ENCODE measurements at places on chromosomes 5 and 9.

GRCh38 chr5:73917433-73917832 lies 291.4 kb downstream of the ARHGEF28 start:
- DNase-seq, result no peak

DNA sequence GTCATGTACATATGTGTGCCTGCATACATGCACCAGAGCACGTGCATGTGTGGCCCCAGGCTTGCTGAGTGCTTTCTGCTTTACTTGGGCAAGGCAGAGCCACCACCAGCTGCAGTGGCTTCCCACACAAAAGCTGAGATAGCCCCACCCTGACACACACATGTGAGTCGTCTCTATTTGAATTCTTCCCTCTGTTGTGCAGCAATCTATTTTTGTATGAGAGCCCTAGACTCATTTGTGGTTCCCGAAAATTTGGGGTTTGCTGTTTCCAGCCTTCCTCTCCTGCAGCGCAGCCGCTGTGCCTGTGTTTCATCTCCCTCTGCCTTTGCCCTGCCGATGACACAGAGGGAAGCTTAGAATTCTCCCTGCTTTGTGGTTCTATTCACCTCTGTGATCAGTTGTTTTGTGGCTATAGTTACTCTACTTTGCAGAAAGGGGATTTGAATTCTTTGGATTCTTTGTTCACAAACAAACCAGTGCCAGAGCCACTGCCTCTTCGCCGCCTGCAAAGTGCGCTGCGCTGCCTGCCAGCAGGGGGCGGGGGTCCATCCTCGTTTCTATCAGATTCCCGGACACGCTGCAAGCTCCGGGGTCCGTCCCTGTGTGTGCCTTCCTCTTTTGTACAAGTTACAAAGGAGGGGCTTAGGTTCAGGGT lies 95.8 kb upstream of the DAP start:
- DNase-seq, result peak; percentile 66

DNA sequence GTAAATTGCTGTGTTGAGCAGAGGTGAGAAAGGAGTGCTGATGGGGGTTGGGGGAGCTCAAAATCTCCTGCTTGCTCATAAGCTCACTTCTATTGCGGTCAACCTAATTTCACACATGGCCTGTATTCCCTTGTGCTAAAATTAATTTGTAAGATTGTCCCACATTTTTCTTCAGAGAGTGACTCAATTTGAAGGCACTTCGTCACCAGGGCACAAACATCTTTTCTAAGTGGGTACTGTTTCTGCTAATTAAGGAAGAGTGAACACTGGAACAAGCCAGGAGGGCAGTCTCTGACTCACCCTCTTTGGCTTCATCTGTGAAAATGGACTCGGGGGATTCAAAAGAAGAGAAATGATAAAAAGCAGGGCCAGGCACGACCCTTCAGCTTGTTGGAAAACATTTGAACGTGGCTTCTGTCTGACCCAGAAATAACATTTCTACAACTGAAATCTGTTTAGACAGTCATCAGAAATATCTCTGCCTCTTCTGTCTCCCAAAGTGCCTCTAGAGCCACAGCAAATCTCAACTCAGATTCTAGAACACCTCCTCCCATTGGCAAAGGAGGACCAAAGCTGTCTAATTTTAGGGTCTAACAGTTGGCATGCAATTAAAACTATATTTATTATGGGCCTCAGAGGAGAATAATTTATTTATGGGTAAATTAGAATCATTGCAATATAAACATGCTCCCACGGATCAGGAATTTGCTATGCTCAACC lies 49.8 kb downstream of the FEM1C start:
- no peak for DNase-seq

- DNase-seq, result no peak
Measured at GRCh38 chr9:128493424-128493823, 11.1 kb upstream of the GLE1 start.

DNA sequence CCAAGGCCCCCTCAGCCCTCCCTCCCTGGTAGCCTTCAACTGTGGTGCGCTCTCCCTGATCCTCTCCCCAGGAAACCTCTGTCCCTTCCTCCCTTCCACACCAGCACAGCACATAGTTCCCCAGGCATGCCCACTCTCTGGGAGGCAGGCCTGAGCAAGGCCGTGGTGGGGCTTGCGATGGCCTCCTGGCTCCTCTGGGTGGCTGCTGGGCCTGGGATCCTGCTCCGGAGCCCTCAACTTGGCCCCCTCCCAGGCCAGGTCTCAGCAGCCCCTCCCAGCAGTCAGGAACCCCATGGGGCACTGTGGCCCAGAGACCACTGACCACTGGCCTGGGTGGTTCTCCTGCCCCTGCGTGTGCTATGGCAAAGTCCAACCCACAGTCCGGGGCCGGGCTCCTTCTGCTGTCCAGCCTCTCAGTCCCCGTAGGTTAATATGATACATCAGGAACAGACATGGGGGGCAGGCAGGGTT lies 125.8 kb downstream of the ZNF354C start:
- DNase-seq, result no peak

DNA sequence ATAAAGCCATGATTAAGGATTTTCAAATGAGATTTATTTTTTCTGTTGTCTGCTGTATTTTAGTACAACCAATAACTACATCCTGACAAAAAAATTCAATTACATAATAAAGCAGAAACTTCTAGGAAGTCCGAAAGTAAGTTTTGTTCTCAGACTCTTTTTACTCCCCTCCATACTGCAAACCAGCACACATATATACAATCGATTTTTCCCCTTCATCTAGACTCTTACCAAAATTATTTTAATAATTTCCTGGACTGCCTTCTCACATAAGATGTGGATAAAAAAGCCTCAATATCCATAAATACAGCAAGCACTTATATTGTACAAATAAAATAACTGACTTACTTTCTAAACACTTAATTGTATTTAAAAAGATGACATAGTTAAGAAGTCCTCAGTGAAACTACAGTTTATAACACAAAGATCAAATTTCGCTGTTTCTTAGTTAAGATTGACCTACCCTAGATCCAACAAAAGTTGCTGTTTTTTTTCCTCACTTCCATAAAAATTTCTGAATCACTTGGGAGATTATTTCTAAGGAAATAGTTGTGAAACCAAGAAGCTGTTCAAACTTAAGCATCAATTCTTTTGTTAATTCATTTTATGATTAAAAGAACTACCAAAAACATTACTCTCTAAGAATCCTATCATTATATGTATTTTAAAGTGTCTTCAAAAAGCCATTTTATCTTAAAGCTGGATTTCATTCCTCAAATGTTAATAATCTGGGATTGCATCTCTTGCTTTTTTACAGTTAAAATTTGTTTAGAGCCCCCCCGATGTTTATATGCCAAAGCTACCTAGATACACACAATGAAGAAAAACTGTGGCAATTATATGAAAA lies 74.7 kb upstream of the IFNE start:
- DNase-seq, result no peak

GRCh38 chr5:23089286-23089685 lies 236.1 kb upstream of the CDH12 start:
- DNase-seq, result no peak

DNA sequence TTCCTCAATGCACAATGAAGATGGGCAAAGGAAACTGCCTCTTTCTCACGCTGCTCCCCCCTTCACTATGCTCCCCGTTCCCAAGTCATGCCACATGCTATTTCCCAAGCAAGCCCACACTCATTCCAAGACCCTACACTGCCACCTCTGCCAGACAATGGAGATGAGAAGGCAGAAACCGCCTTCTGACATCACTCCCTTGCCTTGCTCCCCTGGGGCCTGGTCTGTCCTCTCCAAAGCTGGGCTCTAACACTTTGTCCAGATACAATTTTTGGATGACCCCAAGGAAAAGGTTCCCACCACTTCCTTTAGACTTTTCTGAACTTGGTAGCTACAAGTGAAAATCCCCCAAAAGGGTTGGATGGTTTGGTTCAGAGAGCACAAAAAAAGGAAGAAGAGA lies 7.2 kb upstream of the ADRA1B start:
- DNase-seq, result no peak

DNA sequence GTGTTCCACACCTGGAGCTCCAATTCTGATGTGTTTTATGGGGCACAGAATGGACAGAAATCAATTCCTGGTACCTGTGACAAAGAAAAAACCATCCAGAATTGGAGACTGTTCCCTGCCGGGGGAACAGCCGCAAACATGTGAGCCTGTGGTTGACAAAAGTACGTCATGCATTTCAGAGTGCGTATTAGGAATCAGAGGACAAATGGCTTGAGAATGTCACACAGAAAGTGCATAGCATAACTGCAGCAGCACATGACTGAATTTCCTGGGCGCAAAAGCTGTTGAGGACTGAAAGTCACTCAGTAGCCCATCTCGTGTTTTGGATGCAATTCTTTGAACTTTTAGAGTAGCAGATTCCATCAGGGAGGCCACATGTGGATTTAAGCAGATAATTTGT lies 85.1 kb downstream of the TRIO start:
- DNase-seq, result no peak

DNA sequence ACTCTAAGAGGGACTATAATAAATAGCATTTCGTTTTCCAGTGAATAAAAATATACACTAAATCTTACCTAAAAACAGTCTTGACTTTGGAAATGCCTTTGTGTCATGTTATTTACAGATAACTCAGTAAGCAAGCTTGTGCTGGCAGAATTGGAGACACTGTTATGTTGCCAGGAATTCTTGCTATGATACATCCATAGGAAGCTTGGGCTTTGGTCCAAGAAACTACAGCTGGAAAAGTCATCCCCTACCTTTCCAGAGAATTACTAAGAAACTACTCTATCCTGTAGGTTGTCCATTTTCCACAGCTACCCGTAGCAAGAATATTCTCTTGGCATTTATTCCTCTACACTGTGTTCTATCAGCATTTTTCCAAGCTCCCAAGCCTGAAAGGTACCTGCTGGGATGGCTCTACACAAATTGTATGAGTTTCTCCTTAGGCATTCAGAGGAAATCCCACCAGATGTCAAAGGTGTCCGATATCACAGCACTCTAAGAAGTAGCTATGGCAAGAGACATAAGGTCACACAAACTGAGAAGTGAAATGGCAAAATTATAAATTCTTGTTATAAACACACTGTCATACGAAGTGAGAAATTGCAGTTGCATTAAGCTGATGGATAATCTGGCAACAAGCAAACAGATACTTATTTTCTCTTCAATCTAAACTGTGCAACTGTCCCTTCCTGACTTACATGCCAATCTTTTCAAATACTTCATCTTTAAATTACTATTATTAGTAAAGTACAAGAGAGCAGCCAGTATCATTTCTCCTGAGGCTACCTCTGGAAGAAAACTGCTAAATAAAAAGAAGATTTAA lies 68.5 kb downstream of the MCTP1 start:
- no peak for DNase-seq

GRCh38 chr9:8156346-8156745 lies 356.8 kb upstream of the DMAC1 start:
- no peak for DNase-seq

GRCh38 chr5:171622010-171622409 lies 163.6 kb upstream of the SMIM23 start:
- DNase-seq, result no peak

- no peak for DNase-seq
Measured at GRCh38 chr5:1793301-1793740, 6.3 kb downstream of the MRPL36 start.

- no peak for DNase-seq
Measured at GRCh38 chr9:123645126-123645525, 284.8 kb downstream of the DENND1A start.

GRCh38 chr9:69559126-69559525 lies 113.0 kb downstream of the APBA1 start:
- DNase-seq, result no peak

DNA sequence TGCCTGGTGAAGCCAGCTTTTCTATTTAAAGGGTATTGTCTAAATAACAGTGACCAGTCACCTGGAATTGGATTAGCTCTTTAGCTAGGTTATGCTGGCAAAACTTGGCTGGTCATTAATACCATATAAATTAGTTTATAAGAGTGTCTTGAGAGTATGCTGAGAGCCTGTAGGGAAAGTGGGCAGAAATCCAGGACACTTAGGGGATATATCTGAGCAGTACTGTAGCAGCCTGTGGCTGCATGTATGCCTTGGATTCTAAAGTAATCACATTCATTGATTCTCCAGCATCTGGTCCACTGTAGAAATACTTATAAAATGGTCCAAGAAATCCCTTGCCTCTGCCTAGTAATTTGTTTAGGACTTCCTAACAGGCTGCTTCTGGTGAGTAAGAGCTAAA lies 288.9 kb upstream of the DMAC1 start:
- DNase-seq, result no peak

DNA sequence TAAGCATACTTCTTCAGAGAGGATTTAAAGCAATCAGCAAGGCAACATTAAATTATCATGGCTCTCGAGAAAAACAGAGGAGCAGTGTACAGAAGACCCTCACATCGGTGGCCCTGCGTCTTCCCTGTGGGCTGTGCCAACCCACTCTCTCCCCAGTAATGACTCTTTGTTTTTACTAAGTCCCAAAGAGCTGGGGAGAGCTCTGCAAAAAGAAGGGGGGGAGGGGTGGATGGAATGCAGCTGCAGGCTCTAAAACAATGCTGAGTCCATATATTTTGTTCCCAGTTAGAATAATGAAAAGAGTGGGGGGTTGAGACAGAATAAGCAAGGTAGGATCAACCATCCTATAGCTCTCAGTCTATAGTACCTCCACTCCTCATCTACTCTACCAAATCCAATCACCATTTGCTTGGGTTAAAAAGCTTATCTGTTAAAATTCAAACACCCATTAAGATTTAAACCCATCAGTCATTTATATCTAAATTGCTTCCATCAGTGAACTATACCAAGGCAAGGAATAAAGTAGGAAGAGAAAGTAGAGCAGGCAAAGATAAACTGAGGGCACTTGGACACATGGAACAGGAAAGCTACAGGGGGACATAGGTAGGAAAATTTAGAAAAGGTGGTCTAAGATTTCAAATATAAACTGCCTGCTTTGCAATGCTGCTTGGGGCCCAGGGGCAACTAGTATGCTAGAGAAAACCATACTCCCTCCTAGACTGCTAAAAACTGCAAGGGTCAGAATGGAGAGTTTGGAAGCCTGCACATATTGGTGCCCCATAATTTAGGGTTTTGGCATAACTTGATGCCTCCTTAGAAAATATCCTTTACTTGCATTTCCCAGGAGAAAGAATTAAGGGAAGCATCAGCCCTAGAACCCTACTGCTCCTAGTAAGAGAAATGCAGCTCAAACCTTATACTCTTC lies 20.6 kb downstream of the ELL2 start:
- DNase-seq, result no peak

GRCh38 chr5:173497685-173498084 lies 118.8 kb downstream of the BOD1 start:
- no peak for DNase-seq

DNA sequence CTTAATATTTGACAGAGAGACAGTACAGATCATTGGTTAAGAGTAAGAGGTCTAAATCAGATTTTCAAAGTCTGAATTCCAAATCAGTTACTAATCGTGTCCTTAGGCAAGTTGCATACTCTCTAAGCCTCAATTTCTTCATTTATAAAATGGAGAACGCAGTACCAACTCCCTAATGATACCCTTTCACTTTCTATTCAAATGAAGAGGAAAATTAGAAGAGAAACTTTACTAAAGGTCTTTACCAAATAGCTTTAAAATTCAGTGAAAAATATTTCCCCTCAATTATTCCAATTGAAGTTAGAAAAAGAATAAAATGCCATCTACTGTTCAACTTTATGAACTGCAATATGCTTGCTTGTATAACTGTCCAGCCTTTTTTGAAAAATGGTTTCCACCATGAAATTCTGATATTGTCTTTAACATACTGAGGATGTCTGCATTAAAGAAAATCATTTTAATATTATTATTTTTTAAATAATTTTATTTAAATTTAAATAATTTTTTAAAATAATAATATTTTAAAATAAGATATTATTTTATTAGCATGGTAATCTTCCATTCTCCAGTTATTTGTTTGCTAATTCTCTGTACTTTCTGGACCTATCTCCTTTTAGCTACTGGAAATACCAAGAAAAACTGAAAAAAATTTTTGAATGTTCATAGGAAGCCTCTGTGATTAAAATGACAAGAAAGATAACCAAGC lies 36.0 kb downstream of the POC5 start:
- no peak for DNase-seq

GRCh38 chr9:124475868-124476690 lies 25.8 kb downstream of the ADGRD2 start:
- no peak for DNase-seq

Measured in activated CD8-positive, alpha-beta memory T cell treated with anti-CD3 and anti-CD28 coated beads for 24 hours (primary cell).